Glomerular endothelial cell (primary cell): ENCODE measurements at places on chromosomes 1 and 21.

DNA sequence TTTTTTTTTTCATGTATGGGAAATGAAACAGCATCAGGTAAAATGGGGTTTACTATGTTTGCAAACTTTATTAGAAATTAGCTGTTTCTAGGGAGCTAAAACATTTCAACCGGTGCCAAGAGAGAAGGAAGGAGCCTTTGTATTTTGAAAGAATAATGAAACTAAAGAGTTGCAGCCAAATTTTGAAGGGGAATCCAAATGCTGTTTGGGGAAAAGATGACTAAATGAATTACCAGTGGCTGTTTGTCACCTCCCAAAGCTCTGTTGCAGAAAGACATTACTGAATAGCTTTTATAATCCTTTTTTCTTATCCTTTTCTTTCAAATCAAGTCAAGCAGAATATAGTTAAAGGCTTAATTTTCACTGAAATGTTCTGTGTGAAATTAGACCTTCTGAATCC lies 591.3 kb upstream of the ADGRL2 start:
- DNase-seq: no peak

GRCh38 chr21:37670883-37671282 lies 245.4 kb downstream of the KCNJ6 start:
- DNase-seq: no peak

DNA sequence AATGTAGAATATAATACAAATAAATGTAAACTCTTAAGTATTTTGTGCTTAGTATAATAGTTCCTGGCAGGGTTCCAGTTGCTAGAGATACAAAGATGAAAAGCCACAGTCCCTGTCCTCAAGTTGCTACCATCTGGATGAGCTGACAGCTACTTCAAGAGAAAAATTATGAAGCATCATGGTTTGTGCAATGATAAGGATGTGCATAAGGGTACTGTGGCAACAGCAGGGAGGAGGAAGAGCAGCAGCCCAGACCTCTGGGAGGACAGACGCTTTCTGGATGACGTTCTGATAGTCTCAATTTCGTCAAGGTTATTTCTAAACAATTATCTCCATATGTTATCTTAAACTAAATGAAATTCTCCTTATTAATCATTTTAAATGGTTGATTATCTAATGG lies 198.9 kb downstream of the NTNG1 start:
- no peak for DNase-seq

DNA sequence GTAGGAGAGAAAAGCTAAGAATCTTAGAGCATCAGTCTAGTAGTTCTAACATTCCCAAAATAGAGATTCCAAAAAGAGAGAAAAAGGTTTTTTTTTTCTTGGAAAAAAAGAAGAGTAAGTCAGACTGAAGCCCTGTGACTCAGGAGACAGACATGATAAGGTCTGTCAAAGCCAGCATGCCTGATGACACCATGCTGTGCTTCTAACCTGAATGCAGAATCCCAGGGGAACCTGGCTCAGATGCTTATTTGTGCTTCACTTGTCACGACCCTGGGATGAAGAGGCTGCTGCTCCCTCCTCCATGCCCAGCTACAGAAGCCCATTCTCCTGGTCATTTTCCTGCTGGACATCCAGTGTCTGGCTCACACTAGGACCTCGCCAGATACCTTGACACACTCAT lies 44.3 kb downstream of the ERICH3 start:
- DNase-seq: no peak
